ENCODE measurements at places on chromosomes 11 and 22.

- peak; percentile 51 for DNase-seq
Observed at GRCh38 chr11:72589802-72590761, 84.1 kb downstream of the PDE2A start.

DNA sequence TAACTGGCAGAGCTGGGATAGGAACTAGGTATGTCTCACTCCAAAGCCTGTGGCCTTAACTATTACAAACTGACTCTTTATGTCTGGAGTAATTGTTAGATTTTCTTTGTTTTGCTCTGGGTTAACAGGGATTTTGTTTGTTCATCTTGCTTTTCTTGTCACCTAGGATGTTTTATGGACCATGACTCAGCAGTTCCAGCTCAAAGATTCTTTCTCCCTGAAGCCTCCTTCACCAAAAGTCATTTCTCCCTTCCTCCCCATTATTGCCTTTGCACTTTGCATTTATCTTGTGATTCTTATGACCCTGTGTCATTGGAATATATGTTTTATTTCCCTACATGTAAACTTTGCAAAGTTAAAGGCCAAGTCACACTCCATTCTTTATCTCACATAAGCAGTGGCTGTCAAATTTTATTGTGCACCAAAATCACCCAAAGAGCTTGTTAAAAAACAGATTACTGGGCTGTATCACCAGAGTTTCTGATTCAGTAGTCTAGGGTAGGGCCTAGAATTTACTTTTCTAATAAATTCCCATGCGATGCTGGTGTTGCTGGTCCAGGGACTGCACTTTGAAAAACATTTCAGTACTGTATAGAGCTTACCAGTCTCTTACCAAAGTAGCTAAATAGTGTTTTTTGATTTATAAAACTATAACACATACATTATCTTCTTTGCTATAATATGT lies 327.7 kb downstream of the DLG2 start:
- no peak for DNase-seq

DNA sequence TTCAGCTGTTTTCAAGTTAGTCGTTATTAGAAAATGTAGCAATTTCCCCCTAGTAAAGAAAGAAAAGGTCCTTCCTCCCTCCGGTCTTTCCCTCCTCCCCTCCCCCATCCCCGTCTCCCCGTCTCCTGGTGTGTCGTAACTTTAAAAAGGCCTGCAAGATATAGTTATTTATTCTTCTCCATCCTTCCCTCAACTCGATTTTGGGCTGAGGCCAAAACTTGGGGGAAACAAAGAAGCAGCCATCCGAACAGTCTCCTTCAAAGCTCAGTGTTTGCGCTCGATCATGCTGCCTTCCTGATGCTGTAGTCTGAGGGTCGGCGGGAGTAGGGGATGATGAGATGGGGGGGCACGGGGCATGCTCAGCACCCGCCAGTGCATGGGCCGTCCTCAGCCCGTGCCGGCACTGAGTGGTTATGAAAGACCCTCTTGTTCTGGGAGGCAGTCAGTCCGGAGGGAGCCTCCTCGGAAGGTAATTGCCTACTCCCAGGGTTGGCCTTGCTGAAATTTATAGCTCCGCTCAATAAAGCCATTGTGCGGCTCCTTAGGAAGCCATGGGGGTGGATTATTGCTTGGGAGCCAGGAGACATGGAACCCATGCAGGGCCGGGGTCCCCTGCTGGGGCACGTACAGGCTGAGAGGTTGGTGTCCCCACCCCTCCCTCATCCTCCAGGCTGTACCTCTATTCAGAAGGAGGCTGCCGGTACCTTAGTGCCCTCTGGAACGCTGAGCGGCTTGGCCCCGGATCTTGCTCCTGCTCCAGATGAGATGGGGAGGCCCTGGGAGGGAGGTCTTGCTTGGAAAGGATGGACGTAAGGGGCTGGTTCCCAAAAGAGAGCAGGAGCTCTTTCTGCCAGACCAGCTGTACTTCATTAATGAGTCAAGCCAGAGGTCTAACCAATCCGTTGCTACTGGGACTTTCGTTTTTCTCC lies 212.7 kb upstream of the CADM1 start:
- DNase-seq: no peak

GRCh38 chr11:77596626-77597025 lies 6.9 kb downstream of the AQP11 start:
- DNase-seq: no peak

- no peak for DNase-seq
Observed at GRCh38 chr22:36197514-36198146, 4.0 kb downstream of the APOL4 start.

DNA sequence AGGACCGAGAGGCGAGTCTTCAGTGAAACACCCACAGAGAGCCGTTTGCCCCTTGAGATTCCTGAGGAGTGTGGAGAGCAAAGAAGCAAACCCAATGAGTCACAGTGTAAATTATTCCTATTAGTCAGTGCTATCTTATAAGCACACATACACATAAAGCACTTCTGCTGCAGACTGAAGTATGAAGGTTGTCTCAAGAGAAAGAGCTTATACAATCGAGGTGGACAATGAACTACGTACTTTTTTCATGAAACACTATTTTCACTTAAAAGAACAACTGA lies 37.3 kb downstream of the GALNT18 start:
- no peak for DNase-seq

DNA sequence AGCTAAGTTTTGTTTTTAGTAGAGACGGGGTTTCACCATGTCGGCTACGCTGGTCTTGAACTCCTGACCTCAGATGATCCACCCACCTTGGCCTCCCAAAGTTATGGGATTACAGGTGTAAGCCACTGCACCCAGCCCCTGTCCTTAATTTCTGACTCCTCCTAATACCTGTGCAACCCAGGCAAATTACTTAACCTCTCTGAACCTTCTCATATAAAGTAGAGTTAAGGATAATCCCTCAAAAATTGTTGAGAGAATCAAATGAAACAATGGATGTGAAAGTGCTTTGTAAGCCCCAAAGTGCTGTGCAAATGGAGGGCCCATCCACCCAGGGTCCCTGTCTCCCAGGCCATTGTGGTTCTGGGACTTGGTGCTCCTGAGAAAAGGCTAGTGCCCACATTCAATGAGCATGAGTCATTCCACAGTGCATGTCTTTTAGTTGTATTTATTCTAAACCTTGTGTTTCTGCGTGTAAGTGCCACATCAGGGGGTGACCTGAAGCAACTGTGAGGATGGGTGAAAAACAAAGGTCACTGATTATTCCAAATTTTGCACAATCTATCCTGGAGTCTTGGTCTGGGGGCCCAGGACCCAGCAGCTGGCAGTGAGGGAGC lies 61.4 kb upstream of the PTPRJ start:
- DNase-seq: no peak

GRCh38 chr11:64649291-64649697 lies 58.3 kb downstream of the SLC22A12 start:
- no peak for DNase-seq

DNA sequence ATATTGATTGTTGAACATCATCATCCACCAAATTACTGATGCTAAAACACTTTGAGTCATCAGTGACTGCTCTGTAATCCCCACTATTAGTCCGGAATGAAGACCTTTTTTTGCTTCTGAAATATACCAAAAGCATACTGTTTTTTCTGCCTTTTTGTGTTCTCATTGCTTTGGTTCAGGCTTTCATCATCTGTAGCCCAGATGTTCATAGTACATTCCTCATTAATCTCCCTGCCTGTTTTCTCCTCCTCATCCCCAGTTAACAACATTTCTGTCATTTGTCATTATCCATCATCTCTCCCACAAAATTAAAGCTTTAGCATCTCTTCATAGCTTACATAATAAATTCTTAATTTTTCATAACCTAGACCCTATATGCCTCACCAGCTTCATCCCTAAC lies 9.2 kb downstream of the CEP57 start:
- no peak for DNase-seq

DNA sequence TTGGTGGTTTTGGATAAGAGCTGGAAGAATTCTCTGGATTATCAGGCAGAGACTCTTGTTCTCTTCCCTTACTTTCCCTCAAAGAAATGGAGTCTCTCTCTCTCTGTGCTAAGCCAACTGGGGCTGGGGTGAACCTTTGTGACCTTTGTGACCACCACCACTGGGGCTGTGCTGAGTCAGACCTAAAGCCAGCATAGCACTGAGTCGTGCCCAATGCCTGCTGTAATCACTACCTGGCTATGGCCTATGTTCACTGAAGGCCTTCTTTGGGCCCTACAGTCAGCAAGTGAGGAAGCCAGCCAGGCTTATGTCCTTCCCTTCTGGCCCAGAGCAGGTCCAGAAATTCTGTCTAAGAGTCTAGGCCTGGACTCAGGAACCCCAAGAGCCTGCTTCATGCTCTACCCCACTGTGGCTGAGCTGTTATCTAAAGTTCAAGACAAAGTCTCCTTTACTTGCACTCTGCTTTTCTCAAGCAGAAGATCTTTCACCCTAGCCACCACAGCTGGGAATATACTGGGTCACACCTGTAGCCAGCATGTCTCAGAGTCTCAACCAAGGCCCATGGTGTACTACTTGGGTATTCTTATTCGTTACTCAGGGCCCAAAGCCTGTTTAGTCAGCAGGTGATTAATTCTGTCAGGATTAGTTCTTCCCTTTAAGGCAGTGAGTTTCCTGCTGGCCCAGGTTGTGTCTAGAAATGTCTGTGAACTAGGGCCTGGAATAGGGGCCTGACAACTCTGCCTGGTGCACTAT lies 86.0 kb downstream of the EHF start:
- DNase-seq: no peak

DNA sequence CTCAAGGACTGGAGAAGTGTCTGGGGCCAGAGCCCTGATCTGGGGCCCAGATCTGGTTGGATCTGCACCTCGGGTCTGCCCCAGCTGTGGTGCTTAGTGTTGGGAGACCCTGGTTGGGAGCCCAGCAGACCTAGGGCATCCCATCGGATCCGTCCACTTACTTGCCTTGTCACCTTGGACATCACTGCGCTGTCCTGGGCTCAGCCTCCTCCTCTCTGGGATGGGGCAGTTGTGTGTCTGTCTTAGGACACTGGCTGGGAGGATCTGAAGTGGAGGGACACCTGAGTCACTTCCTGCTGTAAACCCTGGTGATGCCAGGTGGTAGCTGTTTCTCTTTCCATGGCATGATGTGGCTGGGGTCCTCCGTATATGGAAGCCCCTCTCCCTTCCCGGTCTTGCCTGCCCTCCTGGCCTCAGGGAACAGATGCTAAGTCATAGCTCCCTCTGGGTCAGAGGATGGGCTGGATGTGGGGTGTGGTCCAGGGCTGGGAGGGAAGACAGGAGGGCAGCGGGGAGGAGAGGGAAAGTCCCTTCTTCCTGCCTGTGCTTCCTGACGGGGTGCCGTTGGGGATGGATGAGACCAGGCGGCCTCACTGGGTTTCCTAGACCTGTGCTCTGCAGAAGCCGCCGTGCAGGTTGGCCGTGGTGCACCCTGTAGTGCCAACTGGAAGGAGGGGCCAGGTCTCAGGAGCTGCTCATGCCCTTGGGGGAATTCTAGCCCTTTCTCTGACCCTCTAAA lies 12.1 kb upstream of the OMP start:
- DNase-seq: no peak

- no peak for DNase-seq
Observed at GRCh38 chr11:104967534-104968354, 630 bp downstream of the CASP4 start.

DNA sequence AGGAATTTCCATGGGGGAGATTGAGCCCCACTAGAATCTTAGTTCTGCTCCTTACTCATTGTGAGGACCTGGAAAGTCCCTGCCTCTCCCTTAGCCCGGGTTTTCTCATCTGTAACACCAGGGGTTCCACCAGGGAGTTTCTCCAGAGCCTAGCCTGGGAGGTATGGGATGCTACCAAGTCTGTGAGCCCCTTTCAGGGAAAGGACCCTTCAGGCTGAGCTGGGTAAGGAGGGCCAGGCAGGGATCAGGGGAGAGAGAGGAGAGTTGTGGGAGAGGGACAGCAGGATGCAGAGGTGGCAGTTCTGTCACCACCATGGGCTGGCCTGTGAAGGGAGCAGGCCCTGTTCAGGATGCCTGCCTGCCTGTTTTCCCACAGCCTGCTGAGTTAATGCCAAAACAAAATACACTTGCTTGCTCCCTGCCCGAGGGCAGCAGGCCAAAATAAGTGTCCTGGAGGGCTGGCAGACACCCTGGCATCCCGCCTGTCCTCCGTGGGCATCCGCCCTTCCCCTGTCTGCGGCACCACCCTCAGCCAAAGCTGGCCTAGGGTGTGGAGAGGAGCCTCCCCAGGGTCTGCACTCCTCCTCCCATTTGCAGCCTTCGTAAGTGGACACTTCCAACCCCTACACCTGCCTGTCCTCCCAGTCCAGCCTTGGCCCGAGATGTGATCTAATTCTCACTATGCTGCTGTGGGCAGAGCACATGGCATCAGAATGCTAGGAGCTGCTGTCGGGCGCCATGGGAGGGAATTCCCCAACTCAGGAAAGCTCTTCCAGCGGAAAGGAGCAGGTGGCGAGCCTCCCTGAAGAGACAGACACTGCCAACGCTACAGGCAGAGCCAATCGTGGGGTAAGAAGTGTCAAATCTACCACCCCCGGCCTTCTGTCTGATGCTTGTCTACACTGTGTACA lies 5.9 kb upstream of the FCHSD2 start:
- no peak for DNase-seq

- DNase-seq: no peak
Observed at GRCh38 chr22:48566741-48567140, 1260.9 kb downstream of the BRD1 start.

DNA sequence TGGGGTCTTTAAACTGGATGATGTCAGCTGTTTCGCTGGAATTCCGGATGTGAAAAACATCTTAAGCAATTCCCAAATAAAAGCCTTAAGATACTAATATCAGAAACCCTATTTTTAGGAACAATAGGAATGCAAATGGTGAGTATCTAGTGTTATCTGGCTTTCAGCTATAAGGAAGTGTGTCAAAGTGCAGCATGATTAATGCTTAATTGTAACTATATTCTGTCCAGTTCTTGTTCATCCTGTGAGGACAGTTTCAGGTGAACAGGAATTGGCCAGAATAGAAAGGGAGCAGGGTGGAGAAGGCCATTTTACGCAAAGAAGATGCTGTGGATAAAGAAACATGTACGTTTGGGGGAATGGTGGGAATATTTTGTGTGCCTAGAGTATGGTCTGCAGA lies 108.2 kb downstream of the RASSF10 start:
- DNase-seq: no peak

DNA sequence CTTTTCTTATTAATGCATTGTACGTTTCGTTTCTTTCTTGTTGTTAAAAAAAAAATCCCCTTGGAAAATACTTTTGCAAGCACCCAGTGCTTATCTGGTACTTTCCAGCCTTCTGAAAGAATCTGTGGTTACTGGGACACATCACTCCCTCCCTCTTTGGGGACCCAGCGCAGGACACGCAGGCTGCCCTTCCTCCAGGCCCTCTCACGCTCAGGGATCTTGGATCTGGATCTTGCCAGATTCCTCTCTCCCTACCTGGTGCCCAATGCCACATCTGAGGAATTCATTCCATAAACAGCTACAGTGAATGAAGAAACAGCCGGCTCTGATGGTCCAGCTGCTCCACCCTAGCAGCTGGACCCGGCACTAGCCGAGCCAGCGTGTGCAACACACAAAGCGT lies 55.7 kb downstream of the PHF21B start:
- no peak for DNase-seq

GRCh38 chr11:64007160-64007628 lies 21.0 kb downstream of the OTUB1 start:
- no peak for DNase-seq

Data from stimulated activated CD4-positive, alpha-beta T cell treated with anti-CD3 and anti-CD28 coated beads, Interleukin-1b, Interleukin-23, amount 100 ng/mL, for 48 hours (primary cell).